ENCODE measurements at places on chromosomes 1 and 21. TPM values are rescaled to one million over a fixed set of nuclear protein-coding genes. Genes with fewer than 3 reads are reported as not detected.

GRCh38 chr1:5340560-5341130 lies 651.6 kb downstream of the NPHP4 start:
- DNase-seq: no peak

Gene BTG3
- 40.7 TPM for total RNA-seq

Gene FALEC
- not detected for total RNA-seq

DNA sequence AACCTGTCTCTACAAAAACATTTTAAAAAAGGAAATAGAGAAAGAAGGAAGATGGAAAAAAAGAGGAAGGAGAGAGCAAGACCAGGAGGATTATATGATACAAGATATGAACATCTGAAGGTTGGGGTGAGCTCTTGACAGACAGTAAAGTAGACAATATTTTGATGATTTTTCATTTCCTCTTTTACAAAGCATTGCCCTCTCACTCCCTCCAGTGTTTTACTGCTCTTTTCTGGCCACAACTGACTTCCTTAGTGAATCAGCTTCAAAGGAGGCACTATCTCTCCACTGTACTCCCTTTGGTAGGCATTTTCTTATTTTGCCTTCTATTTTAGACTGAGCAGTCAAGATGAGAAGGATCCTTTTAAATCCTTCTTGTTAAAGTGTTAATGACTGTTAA lies 296.7 kb downstream of the KCTD3 start:
- no peak for DNase-seq

Gene MGST3
- 33.0 TPM for total RNA-seq

Gene CD1E
- total RNA-seq: not detected

DNA sequence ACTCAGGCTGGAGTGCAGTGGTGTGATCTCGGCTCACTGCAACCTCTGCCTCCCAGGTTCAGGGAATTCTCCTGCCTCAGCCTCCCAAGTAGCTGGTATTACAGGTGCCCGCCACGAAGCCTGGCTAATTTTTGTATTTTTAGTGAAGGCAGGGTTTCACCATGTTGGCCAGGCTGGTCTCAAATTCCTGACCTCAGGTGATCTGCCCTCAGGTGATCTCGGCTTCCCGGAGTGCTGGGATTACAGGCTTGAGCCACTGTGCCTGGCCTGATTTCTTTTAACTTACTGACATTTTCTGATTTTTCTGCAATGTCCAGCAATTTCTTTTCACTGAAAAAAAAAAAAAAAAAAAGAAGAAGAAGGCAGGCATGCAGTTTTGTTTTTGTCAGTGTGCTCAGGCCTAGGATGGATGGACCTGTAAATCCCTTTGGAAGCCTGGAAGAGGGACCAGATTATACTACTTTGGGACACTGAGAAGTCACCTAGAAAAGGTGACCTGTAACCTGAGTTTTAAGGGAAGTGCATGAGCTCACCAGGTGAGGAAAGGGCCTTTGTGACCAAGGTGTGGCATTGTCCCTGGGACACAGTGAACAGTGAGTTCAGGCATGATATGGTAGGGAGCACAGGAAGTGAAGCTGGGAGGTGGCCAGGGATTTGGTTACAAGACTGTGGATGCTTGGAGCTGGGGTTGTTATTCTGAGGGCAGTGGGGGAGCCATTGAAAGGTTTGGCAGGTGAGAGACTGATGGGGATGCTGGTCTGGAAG lies 2.7 kb upstream of the TMEM61 start:
- no peak for DNase-seq

DNA sequence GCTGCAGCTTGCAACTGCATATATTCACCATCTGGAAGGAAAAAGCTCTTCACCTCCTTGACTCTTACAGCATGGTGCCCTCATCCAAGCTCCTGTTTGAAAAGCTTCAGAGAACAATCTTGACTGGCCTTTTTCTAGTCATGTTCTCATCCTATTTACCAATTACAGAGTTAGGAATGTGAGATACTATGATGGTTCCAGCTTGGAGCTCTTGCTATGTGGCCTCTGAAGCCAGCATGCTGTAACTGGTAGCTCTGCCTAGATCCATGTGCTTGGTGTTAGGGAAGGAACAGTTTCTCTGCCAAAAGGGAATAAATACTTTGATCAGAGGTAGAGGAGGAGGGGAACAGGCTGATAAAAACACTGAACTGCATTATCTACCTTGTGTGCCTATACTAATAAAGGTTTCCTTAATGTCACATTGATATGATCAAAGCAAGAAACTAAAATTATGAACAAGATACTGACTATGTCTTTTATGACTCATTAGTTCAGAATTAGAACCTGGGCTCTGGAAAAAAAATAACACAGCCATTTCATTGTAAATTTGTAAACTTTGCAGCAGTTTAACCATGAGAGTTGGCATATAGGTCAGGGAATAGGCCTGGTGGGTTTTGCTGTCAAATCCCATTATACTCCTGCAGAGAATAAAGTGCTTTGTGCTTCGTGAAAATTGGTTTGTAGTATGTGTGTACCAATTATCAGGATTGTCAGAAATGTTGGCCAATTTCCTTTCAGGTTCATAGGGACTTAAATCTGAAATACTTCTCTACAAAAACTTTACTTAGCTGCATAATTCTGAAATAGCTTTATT lies 92.7 kb downstream of the LEPR start:
- no peak for DNase-seq

Measured in activated CD8-positive, alpha-beta T cell treated with anti-CD3 and anti-CD28 coated beads, Interleukin-2, amount 10 ng/mL, durations not matched to agents 7 days and 5 days (primary cell).